ENCODE measurements at places on chromosomes 5 and 9. TPM values are rescaled to one million over a fixed set of nuclear protein-coding genes. Genes with fewer than 3 reads are reported as not detected.

Gene ZNF608
- polyA plus RNA-seq, result 15.7 TPM

Gene CCDC127
- 22.3 TPM for polyA plus RNA-seq

Gene STKLD1
- polyA plus RNA-seq, result not detected

Gene TCF7
- 0.11 TPM for polyA plus RNA-seq

Gene IFNB1
- polyA plus RNA-seq, result not detected

Gene PCDHB11
- polyA plus RNA-seq, result 1.1 TPM

Gene SYK
- polyA plus RNA-seq, result not detected

Gene PCDHA6
- 4.0 TPM for polyA plus RNA-seq

Gene PDE6A
- not detected for polyA plus RNA-seq

Gene F2RL2
- polyA plus RNA-seq, result not detected

Gene GZMA
- polyA plus RNA-seq, result not detected

Gene SHB
- 0.14 TPM for polyA plus RNA-seq

Gene CCDC180
- polyA plus RNA-seq, result 2.2 TPM

Gene MARVELD2
- 0.66 TPM for polyA plus RNA-seq

Gene ANKRD18A
- 1.4 TPM for polyA plus RNA-seq

Gene BAAT
- polyA plus RNA-seq, result 0.71 TPM

Gene FGF10
- not detected for polyA plus RNA-seq

Gene LRRC19
- polyA plus RNA-seq, result not detected

Gene SPATA31A3
- not detected for polyA plus RNA-seq

Gene PHAX
- 144 TPM for polyA plus RNA-seq

Gene LTC4S
- not detected for polyA plus RNA-seq

Gene CER1
- polyA plus RNA-seq, result not detected

Gene PCDHB5
- polyA plus RNA-seq, result 2.1 TPM

Gene SPATA31E1
- polyA plus RNA-seq, result not detected

Gene IGFBPL1
- polyA plus RNA-seq, result 1.3 TPM

Gene FANCC
- 1.1 TPM for polyA plus RNA-seq

Gene RPL37
- polyA plus RNA-seq, result 580 TPM

Gene SPINK6
- 2,131 TPM for polyA plus RNA-seq

Gene TRIM36
- 42.3 TPM for polyA plus RNA-seq

Gene HTR1A
- not detected for polyA plus RNA-seq

Gene THOC3
- 26.5 TPM for polyA plus RNA-seq

Gene CDO1
- 40.0 TPM for polyA plus RNA-seq

Gene OBP2B
- not detected for polyA plus RNA-seq

Gene IL9
- not detected for polyA plus RNA-seq

Gene SPINK4
- not detected for polyA plus RNA-seq

Gene SUSD3
- polyA plus RNA-seq, result not detected

Gene MARCHF11
- not detected for polyA plus RNA-seq

Gene SPATA6L
- polyA plus RNA-seq, result 0.65 TPM

Gene PIP5K1B
- polyA plus RNA-seq, result 47.0 TPM

Gene NUTM2G
- polyA plus RNA-seq, result not detected

Gene OTP
- not detected for polyA plus RNA-seq

Gene IRX1
- not detected for polyA plus RNA-seq

Gene SLCO4C1
- polyA plus RNA-seq, result 0.90 TPM

Gene MELK
- polyA plus RNA-seq, result not detected

Gene PCDHA9
- polyA plus RNA-seq, result 0.16 TPM

Gene PCDHA13
- polyA plus RNA-seq, result 31.9 TPM

Gene JMY
- 11.8 TPM for polyA plus RNA-seq

Gene PLAC8L1
- polyA plus RNA-seq, result not detected

Gene WDR5
- 1.7 TPM for polyA plus RNA-seq

Gene C1QTNF2
- 2.4 TPM for polyA plus RNA-seq

Gene CLK4
- 18.2 TPM for polyA plus RNA-seq

Gene CTNND2
- 35.0 TPM for polyA plus RNA-seq

Gene SH3GL2
- polyA plus RNA-seq, result 328 TPM

Gene NOL6
- 14.9 TPM for polyA plus RNA-seq

Gene SLCO6A1
- not detected for polyA plus RNA-seq
